ENCODE measurements at places on chromosomes 12 and 14.

- DNase-seq: no peak
These were observed 102.6 kb upstream of the LMNTD1 start for GRCh38 chr12:25655702-25656101.

DNA sequence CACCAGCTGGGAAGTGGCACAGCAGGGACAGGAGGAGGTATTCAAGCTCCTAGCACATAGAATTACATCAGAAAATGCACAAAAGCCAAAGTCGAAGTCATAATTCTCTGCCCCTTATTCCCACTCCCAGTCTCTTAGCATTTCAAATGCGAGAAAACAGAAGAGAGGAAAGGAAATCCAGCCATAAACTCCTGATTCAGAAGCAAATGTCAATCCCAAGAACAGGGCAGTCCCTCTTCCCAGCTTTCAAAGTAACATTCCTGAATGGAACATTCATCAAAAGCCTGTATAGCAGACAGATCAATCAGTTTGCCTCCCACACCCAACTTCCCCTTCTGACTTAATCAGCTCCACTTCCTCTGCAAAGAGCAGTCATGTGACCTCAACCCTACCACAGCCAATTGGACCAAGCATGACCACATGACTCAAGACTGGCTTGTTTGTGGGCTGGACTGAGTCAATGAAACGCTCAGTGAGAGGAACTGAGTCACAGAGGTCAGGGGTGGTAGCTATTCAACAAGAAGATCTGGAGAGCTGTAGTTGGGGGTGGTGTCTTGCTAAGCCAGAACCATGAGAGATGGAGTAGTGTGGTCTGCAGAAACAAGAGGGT, 41.4 kb upstream of the TUNAR start:
- DNase-seq: no peak

DNA sequence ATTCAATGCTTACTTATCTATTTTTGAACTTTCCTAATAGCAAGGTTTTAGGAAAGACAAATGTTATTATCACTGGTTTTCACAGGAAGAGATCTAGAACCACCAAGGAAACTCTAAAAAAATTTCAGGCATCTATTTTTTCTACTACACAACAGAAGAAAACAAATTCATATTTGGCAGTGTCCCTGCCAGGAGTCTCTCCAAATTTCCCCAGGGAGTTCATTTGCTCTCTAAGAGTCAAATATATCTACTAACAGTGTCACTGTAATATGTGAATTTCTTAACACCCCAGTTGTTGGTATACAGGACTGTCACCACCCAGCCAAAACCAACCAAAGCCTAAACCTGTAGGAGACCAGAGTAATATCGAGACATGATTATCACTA, 83.4 kb downstream of the STXBP6 start:
- no peak for DNase-seq

DNA sequence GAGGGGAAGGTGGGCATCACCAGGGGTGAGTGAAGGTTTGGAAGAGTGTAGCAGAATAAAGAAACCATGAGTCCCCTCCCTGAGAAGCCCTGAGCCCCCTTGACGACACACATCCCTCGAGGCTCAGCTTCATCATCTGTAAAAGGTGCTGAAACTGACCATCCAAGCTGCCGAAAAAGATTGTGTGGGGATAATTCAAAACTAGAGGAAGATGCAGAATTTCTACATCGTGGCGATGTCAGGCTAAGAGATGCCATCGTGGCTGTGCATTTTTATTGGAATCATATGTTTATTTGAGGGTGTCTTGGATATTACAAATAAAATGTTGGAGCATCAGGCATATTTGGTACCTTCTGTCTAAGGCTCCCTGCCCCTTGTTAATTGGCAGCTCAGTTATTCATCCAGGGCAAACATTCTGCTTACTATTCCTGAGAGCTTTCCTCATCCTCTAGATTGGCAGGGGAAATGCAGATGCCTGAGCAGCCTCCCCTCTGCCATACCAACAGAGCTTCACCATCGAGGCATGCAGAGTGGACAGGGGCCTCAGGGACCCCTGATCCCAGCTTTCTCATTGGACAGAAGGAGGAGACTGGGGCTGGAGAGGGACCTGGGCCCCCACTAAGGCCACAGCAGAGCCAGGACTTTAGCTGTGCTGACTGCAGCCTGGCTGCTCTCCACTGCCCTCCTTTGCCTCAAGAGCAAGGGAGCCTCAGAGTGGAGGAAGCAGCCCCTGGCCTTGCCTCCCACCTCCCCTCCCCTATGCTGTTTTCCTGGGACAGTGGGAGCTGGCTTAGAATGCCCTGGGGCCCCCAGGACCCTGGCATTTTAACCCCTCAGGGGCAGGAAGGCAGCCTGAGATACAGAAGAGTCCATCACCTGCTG, 7.0 kb downstream of the SERPINA1 start:
- no peak for DNase-seq

DNA sequence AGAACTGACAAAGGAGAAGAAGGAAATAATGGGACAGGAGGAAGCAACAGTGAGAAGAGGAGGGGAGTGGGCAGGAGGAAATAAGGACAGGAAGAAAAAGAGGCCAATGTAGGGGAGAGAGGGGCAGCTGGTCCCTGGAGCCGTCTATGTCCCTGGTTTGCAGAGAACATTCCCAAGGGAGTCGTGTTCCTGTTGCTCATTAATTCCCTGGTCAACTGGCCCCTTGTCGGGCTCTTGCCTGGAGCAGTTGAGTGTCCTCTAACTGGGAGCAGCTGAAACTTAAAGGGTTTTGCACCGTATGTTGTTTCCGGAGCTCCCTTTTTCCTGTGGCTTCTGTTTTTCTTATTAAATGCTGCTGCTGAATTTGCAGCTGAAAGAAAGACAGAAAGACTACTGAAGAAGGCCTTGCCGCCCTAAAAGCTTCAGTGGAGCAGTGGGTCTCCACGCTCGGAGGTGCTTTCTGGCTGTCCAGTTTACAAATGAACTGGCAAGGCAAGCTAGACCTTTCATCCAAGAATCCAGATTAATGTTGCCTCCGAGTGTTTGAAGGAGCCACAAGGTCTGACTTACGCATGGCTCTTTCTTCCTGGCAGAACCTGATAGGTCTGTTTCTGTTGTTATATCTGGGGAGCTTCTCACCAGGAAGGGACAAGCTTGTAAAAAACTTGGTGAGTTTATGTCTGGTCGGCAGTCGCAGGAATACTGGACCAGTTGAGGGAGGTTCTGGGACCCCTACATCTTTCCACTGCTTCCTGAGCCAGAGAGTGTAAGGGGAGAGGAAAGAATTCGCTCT, 146.2 kb upstream of the RFLNA start:
- DNase-seq: no peak

DNA sequence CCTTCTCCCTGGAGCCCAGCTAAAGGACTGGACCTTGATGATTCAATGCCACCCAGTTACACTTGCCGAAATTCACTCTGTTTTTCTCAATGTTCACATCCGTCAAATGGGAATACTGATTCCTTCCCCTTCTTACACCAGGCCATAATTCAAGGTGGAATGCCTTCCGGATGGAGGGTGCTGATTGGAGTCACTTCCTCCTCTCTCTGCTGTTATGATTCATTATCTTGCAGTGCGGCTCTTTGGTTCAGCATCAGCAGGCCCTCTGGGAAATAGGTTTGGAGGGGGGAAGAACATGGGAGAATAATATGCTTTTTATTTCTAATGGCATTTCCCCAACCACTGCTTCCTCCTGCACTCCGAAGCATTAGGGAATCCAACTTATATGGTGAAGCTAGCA, 390.6 kb upstream of the TBX3 start:
- no peak for DNase-seq

GRCh38 chr12:113306382-113306781, 28.5 kb downstream of the SLC8B1 start:
- DNase-seq: no peak

Data from AG09309 (cell line).